ENCODE measurements at places on chromosomes 5 and 9. TPM values are rescaled to one million over a fixed set of nuclear protein-coding genes. Genes with fewer than 3 reads are reported as not detected.

The CCL27 gene
- not detected for total RNA-seq

The ENHO gene
- 4.0 TPM for total RNA-seq

The GABRA1 gene
- total RNA-seq, result not detected

The PCDHGA1 gene
- not detected for total RNA-seq

The PTBP3 gene
- total RNA-seq, result 33.2 TPM

The OTP gene
- not detected for total RNA-seq

The OMD gene
- total RNA-seq, result not detected

The IFNA13 gene
- total RNA-seq, result not detected

The SPATA31A6 gene
- total RNA-seq, result not detected

DNA sequence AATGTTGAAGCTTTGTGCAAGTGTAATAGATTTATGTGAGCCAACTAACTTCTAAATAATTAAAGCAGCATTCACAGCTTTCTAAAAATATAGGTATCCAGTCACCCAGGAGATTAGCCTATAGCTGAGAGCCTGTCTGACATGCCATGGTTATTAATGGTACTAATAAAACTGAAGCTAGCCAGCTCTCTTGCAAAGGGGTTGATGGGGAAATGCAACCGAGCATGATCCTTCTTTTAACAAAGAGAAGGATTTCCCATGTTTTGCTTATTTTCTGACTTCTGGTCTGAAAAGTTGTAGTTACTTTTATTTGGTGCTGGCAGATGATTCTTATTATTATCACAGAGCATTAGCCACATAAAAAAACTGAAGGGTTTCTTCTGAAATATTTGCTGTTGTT is 488.7 kb upstream of the CYLC2 start:
- no peak for DNase-seq

DNA sequence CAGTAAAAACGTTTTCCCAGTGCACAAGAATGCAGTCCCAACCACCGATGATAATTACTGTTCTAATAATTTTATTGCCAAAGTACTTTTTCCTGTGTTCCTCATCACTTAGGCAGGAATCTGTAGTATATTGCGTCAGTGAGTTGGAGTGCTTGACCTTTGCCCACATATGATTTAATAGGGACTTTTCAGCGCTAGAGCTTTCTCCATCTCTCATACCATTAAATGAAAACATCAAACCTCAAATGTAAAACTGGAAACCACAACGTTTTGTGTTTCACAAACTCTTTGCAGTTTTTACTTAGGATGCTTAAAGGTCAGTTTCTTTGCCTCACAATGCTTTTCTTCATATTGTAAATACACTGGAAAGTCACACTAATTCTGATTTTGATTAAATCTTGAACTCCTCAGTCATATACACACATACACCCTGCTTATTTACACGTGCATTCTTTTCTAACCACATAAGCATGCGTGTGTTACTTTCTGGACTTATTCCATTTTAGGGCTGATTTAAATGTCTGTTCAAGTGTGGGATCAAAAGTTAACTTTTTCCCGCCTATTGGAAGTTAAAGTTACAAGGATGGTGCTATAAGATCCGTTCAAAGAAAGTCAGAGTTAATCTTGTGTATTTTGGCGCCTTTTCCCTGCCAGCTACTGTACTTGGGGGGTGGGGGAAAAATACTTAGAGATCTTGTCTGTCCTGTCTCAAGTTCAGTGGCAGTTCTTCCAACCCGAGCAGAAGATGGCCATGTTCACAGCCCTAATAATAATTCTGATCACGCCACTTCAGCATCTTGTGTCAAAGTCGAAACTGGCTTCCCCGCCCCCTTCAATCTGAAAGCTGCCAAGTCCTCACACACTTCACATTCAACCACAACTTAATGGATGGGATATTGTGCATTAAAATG is 6.6 kb upstream of the NFIB start:
- DNase-seq, result peak; percentile 79

DNA sequence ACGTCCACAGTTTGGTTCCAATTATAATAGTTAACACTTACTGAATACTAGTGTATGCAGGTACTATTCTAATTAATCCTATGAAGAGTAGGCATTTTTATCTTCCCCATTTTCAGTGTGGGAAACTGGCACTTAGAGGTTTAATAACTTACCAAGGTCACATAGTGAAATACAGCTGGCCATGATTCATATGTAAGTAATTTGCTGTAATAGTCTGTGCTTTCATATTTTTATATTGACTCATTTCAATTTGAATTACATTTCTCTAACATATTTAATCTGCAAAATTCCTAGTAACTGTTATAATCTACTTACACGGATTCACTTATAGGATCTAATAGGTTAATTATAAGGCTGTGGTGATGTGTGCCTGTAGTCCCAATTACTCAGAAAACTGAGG is 19.4 kb downstream of the CCNH start:
- DNase-seq, result peak; percentile 31

DNA sequence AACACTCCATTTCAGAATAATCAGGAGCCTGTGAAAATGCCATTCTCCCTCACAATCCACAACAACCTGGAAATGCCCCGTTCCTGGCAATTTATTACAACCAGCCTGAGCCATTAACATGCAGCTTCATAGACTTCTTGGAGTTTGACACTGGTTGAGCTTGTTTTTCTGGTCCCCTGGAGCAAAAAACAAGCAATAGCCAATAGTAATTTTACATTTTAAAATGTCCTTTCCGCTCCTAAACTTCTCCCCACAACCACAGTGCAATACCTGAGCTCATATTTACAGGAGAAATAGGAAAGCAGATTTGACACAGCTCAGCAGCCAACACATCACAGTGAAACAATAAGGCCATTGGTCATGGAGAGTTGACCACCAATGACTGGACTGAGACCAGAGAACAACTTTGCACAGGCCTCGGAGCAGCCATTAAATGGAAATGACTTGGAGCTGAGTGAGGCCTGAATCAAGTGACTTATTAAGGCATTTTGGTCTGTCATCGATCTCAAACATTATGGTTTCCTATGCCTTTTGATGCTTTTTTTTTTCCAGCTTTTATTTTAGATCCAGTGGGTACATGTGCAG is 73.0 kb downstream of the ENC1 start:
- no peak for DNase-seq

DNA sequence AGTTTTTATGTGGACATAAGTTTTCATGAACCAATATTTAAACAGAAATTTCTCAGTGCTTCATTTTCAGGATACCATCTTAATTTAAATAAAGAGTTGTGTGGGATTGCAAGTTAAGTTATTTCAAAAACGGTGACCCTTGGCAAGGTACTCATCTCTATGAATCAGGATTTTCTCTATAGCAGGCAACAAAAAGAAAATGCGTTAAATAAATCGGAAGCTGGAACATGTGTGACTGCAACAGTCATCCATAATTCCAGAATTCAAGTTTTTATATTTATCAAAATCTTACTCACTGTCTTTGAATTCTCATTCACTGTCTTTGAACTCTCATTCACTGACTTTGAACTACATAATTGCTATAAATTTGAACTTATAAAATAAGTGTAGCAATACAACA is 5.8 kb upstream of the RECK start:
- DNase-seq, result no peak

- peak; percentile 50 for DNase-seq
Measured at GRCh38 chr9:88732128-88732527, 197.2 kb downstream of the NXNL2 start.

DNA sequence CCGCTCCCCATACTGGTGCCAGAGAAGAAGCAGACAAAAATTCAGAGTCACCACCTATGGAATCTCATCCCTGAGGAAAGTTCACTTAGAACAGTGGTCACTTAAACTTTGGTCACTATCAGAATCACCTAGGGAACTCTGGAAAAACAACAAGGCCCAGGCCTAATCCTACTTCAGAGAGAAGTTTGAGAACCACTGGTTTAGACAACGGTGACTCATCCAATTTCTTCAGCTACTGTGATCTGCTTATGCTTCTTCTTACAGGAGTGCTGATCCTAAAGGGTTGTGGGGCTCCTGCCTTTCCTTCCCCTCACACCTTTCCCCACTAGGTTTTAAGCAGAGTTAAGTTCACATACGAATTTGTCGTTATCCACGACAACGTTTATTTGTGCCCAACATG is 194.7 kb upstream of the KLF4 start:
- DNase-seq, result no peak

- no peak for DNase-seq
Measured at GRCh38 chr9:115200711-115201505, 83.0 kb upstream of the TNC start.

- DNase-seq, result no peak
Measured at GRCh38 chr5:106543330-106543729, 1127.4 kb downstream of the EFNA5 start.

GRCh38 chr5:102713682-102714231 is 41.3 kb upstream of the PAM start:
- peak; percentile 83 for DNase-seq

DNA sequence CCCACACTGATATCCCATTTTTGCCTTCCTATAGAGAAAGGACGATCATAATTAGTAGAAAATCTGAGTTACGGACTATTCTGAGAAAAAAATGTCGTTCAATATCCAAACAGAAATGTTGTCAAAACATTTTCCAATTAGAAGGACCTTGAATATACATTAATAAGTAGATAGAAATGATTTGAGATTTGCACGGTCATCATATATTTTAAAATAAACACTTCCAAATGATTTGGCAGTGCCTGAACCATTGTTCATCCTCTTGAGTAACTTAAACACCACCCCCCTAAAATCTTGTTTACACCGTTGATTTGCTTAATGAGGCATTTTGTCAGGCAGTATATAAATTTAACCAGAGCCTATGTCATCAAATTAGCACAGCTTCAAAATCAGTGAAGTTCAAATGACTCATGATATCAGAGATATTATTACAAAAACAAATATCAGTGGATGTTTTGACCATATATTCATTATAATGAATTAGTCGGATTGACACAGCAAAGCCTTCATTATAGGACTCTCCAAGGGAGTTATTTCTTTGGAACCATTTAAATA is 105.0 kb downstream of the ACTL7B start:
- DNase-seq, result no peak

DNA sequence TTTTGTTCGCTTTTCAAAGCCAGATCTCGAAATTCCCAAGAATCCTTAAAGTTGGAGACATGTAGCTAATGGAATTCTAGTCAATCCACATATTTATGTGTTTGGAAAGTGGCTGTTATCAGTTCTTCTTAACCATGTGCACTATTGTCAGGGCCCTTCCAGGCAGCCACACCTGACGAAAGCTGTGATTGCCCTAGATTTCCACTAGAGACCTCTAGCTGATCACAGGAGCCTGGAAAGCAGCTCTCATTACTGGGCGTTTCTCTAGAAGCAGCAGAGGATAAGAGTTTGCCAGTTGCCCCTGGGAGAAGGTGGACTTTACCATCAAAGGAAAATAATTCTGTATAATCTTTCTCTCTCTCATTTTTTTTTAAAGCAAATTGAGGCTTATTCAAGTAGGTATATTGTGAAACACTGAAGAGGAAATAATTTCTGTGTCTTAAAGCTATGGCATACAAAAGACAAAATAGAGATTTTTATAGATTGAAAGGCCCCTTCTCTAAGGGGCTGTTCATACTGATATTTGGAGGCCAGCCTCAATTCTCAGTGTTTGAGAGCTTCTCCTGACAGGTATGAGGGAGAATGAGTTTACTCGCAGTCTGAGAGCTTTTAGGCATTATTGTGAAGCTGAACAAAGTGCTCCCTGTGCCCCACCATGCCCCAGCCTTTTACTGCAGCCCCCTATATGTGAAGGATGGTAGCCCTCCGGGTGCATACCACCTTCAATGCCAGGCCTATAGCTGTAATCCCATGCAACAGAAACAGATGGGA is 405.4 kb upstream of the ACTBL2 start:
- DNase-seq, result peak; percentile 61

DNA sequence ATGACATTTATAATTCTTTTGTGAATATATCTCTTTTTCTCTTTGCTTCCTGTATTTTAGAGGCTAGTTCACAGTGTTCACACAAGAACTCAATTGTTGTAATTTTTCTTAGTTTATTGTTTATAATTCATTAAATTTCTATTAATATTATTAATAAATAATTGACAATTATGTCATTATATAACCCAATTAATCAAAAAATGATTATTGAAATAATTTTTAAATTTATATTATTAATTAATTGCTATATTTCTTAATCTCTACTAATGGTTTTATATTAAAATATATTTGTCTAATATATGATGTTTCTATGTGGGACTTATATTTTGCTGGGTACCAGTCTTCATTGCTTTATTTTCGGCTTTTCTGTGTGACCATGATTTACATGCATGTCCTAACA is 618.4 kb downstream of the CDH9 start:
- DNase-seq, result no peak

DNA sequence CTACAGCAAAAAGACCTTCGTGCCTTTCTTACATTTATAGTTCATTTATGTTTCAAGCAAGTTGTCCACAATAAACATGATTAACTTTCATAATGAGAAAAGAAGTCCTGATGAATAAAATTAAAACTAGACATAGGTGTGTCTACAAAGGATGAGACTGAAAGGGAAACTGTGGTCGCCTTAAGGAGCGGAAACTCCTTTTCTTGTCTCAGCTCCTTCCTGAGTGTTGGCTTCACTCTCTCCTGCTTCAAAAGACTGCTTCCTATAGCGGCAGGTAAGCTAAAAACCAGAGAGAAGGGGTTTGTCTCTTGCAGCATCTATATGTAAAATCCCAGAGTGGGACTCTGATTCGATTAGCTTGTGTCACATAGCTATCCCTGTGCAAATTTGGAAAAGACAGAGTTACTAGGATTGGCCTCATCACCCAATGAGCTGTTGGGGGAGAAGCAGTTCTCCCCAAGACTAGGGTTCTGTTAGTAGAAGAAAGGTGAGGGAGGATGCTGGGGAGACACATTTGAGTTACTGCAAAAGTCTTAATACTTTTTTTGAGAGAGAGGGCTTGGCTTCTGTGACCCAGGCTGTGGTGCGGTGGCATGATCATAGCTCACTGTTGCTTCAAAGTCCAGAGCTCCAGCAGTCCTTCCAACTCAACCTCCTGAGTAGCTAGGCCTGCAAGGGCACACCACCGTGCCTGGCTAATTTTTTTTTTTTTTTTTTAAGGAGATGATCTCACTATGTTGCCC is 16.8 kb upstream of the CTSL start:
- DNase-seq, result no peak

GRCh38 chr5:42851481-42851880 is 39.8 kb upstream of the SELENOP start:
- DNase-seq, result peak; percentile 31

DNA sequence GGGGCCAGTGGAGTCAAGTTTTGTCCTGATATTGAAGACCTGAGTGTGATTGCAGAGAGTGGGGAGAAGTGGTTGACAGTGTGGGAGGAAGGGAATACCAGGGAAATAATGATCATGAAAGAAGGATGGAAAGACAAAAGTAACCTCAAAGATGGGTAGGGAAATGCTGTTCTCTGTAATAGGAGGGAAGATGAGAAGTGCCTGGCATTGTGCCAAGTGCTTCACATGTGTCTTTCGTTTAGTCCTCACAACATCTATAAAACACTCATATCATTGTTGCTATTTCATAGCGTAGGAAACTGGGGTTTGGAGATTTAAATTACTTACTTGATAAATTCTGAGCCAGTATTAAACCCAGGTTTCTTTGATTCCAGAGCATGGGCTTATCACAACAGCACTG is 472.3 kb downstream of the LRRC70 start:
- no peak for DNase-seq

- no peak for DNase-seq
Measured at GRCh38 chr9:126317513-126317912, 9.1 kb upstream of the MVB12B start.
